NCI-H524 treated with DMSO at 0.1 percent for 48 hours (cell line): ENCODE measurements at places on chromosomes 7 and 10.

GRCh38 chr10:127012071-127012768, 107.0 kb downstream of the DOCK1 start:
- DNase-seq = no peak

DNA sequence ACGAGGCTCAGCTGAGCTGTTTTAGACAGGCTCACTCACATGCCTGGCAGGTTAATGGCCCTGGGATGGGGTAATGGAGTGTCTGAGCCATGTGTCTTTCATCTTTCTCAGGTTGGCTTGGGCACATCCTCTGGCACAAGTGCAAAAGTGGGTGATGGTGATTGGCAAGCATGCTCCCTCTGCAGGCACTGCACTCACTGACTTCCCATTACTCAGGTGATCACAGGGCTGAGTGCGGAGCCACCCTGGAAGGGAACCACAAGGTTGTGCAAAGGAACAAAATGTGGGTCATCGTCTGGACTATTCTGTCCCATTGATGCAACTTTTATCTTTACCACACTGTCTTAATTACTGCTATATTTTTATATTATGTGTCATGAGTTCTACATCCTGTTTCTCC, 244.1 kb upstream of the AKR1E2 start:
- DNase-seq = no peak

DNA sequence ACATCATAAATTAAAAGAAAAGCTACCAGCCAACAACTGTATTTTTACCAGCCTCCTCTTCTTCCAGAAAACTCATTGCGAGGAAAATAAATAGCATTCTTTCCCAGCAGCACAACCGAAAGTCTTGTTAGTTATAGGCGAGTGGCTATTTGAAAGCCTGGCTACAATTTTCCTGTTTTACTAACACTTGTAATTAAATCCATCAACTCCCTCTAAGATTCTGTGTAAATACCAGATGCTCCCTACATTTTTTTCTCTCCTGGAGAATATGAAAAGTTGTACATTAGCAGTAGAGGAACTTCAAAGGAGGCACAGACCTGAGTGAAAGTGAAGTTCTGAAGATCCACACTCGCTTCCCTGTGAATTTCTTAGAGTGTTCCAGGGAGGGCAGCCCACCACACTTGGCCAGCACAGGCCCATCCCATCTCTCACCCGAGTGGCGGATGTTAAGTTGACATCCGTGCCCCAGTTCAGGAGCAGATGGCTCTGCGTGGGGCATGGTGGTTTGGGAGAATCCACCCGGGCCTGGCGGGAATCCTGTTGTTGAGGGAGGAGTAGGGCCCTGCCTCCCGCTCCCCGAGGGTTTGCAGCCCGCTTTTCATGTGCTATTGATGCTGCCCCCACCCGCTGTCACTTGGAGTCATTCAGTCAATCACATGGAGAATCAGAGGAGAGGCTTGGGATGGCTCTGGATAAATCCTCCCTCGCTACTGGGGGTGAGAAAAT, 451.0 kb upstream of the GALNT17 start:
- DNase-seq = peak; percentile 58

- no peak for DNase-seq
These were observed 20.4 kb downstream of the SH2B2 start for GRCh38 chr7:102306916-102307677.

DNA sequence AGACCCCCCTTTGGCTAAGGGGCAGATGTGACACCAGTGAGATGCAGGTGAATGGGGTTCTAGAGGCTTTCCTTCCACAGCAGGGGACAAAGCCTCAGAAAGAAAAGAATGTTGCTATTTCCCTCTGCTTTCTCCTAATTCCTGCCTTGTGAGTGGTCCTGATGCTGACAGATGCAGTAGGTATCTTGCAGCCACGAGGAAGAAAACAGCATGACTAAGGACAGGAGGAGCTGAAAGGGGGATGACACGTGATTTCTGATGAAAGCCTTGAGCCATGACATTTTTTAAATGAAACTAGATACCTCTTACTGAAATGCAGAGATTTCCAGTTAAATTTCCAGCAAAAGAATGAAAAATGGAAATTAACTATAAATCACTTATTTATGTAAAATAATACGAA, 92.4 kb downstream of the C1GALT1 start:
- no peak for DNase-seq

GRCh38 chr7:73437621-73438416, 4.2 kb downstream of the FZD9 start:
- no peak for DNase-seq
